ENCODE measurements at places on chromosomes 2 and 18. TPM values are rescaled to one million over a fixed set of nuclear protein-coding genes. Genes with fewer than 3 reads are reported as not detected.

NEU2 gene
- total RNA-seq: 1.4 TPM

ITSN2 gene
- 31.7 TPM for total RNA-seq

ERFE gene
- total RNA-seq: 0.30 TPM

MROH2A gene
- 0.49 TPM for total RNA-seq

SCYGR4 gene
- total RNA-seq: 0.89 TPM

CPLX4 gene
- total RNA-seq: not detected

PMS1 gene
- 27.5 TPM for total RNA-seq

PSMD14 gene
- total RNA-seq: 45.5 TPM

WNT10A gene
- total RNA-seq: 5.7 TPM

OLA1 gene
- total RNA-seq: 76.2 TPM

DSC1 gene
- 150 TPM for total RNA-seq

ALPP gene
- total RNA-seq: not detected

SERPINB2 gene
- 153 TPM for total RNA-seq

SERPINB8 gene
- 12.4 TPM for total RNA-seq

ANKRD62 gene
- not detected for total RNA-seq

PRKAG3 gene
- total RNA-seq: 2.5 TPM

CDH19 gene
- total RNA-seq: 4.5 TPM

DUSP2 gene
- total RNA-seq: 59.4 TPM

DCDC2C gene
- total RNA-seq: 0.20 TPM

CDCA7 gene
- total RNA-seq: 11.4 TPM

FOXD4L1 gene
- total RNA-seq: not detected

LIPG gene
- total RNA-seq: 8.1 TPM

GPR45 gene
- total RNA-seq: not detected
